ENCODE measurements at places on chromosomes 6 and 20.

GRCh38 chr20:10551732-10552724 is 116.9 kb downstream of the SLX4IP start:
- DNase-seq, result peak; percentile 59

DNA sequence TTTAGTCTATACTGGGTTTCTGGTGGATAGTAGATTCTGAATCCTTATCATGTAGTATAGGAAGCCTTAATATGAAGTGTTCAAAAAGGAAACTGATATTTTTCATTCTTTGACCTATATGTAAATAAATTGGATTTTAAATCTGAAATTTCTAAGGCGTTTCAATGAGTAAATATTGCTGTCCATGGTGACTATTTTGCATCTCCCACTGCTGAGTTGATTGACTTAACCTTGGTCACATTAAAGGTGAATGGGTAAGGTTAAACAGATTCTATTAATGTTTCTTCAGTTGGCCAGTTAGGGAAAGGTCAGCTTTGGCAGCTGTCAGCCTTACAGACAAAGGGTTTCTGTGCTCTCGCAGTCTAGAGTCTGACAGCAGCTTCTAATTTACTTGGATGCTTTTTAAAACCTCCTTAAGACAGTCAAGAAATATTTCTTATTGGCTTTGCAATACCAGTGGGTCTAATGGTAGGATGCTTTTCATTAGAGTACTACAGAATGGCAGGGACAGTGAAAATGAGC is 24.8 kb downstream of the PRIM2 start:
- no peak for DNase-seq

DNA sequence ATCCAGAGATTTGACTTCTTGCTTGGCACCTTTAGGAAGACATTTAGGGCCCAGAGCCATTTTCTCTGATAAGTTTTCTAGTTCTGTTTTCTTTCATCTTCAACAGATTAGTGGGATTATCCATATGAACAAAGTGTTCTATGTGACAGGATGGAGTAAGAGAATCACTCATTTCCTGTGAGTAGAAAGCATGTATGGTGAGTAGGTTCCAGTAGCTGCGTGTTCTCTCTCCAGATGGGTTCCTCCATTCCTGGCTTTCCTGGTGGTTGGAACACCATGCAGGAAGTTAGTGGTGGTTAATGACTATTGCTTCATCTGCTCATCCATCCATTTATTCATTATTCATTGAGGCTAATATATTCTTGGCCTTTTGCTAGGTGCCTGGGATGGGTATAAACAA is 54.0 kb downstream of the EFCAB8 start:
- no peak for DNase-seq

DNA sequence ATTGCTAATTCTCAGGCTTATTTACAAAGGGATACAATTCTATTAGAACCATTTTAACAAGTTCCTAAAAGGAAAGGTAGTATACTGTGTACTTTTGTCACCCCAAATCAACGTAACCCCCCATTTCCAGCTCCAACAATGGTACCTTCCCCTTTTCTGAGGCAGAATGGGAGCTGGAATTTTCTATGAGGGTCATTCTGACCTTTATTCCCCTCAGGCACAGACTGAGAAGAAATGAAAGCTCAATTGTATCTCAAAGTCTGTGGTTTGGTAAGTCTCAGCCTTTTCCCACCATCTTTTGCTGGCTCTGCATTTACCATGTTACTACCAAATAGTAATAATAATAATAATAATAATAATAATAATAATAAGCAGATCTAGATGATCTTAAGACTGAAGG is 571.0 kb downstream of the RNF144B start:
- no peak for DNase-seq

GRCh38 chr20:62411479-62412193 is 4.6 kb upstream of the CABLES2 start:
- DNase-seq, result no peak

DNA sequence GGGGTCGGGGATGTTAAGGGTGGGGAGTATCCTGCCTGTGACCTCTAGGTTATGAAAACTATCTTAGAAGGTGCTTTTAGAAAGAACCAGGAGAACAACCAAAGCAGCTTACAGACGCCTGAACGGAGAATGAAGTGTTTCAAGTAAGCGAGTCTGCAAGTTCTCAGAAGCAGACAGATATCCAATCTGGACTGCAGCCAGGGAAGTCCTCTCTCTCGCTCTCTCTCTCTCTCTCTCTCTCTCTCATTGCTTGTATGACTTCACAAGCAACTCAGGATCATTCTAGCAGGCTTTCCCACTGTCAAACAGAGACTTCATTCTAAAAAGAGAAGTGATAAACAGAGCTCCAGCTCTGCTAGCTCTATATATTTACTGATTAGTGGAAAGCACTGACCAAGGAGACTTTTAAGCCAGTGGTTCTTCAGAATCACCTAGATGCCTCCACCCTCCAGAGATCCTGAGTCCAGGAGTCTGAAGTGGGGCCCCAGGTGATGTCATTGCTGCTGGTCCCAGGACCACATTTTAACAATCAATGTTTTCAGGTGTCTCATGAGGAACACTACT is 6.0 kb downstream of the TCF21 start:
- no peak for DNase-seq

GRCh38 chr6:26158076-26158580 is 70.9 kb downstream of the HFE start:
- DNase-seq, result peak; percentile 98

DNA sequence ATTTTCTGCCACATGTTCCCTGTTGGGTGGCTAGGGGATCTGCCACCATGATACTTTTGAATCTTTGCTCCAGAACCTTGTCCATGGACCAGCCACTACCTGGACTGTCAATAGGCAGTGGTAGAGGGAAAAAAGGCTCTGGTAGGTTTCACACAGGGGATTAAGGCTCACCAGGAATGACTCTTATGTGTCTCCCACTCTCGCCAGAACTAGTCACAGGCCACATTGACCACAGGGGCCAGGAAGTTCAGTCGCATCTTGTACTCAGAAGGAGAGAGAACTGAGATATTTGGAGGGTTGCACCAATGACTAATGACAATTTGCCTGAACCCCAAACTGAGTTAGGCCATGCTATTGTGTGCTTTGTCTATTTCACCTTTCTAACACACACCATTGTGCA is 23.6 kb upstream of the APCDD1L start:
- DNase-seq, result no peak

GRCh38 chr6:107536180-107536961 is 46.5 kb downstream of the SOBP start:
- no peak for DNase-seq

DNA sequence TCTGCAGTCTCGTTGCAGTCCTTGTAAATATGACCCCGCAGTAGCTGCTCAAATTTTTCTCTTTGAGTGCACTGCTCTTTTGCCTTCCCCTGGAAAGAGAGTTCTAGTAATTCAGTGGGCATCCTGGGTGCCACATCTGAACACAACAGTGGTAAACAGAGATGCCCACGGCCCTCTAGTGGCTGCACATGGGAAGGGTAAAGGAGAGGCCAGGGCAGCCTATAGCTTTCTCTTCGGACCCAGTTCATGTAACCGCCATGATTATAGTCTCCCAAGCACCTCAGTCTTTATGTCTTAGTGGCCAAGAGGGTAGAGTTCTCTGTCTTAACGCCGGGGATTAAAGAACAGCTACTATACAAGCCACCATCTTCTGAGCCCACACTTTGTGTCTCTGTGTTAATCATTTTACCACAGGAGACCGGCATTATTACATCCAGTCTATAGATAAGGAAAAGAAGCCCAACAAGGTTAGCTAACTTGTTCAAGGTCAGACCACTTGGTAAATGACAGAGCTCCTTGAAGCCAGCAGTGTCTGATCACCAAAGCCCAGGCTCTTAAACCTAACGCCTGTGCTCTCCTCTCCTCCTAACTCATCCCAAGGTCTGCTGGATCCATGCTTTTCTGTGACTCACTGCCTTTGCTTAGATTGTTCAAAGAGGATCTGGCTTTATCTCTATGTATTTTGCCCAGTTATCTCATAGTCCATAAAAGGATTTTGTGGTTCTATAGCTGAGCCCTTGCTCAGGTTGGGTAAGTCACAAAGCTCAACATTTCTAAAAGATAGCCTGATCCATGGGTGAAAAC is 81.8 kb downstream of the ISM1 start:
- peak; percentile 38 for DNase-seq

DNA sequence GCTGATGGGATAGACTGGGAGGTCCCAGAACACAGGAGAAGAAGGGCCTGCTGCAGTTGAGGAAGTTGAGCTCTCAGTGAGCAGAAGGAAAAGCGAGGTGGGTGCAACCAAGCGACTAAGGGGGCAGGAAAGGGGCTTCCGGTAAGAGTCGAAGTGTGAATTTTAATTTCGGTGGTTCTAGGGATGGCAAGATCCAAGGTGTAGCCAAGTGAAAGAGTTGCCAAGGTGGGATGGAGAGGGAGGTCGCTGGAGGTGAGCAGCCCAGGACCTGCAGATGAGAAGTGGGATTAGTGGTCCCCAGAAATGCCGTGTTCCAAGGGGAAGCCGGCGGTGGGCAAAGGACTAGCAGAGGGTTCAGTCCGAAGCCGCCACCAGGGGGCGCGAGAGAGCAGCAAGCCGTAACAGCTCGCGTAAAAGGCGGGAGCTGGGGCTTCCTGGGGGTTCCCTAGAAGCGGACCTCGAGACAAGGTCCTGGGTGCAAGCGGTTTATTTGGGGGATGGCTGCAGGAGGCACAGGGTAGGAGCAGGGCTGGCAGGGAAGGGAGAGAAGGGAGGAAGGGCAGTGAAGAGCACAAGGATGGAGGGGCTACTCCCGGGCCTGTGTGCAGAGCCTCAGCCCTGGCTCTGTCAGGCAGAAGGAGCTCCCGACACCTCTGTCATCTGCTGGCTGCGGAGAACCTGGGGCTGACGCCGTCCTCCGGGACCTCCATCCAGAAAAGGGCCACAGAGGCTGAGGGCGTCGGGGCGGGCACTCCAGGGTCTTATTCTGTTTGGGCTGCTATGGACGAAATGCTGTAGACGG is 103.6 kb downstream of the PAX1 start:
- DNase-seq, result peak; percentile 53

- DNase-seq, result peak; percentile 87
Observed at GRCh38 chr6:24935366-24936152, at the start of gene RIPOR2. RIPOR2 (minus strand) TSS chr6:24935960; CDS start chr6:24935898, 62 bp downstream.

- DNase-seq, result no peak
Observed at GRCh38 chr6:157978021-157978783, 3.5 kb upstream of the SYNJ2 start.

DNA sequence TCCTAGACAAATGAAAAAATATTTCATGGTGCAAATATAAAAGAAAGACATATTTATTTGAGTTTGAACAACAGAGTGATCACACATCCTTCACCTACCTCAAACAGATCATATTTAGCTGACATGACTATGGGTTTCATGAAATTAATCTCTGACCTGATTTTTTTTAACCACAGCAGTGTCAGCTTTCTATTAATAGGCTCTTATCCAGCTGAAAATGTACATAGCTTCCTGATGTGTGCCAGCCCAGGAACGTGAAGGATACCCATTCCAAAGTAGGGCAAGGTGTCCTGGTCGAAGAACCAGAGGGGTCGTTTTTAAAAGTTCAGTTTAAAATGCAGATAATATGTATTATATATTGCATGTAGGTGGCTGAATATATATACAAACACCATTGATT is 19.8 kb downstream of the TRDN start:
- no peak for DNase-seq

- no peak for DNase-seq
Observed at GRCh38 chr6:155434096-155434495, 21.5 kb downstream of the NOX3 start.

DNA sequence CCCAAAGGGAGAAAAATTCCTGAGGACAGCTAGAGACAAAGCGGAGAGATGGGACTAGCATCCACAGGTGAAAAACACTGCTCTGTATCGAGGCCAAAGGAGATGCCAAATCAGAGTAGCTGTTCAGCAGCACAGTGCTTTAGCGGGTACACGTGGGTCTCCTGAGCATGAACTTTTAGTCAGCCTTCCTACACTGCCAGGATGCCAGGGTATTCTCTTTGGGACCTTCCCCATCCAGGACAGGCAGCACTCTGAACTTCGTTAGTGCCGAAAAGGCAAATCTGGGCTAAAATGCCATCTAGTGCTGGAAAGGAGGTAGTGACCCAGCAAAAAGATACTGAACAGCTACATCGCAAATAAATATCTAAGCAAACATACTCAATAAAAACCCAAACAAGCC is 64.9 kb downstream of the C6orf58 start:
- DNase-seq, result peak; percentile 65

GRCh38 chr6:148221196-148221979 is 121.2 kb upstream of the SASH1 start:
- peak; percentile 86 for DNase-seq

GRCh38 chr6:10554826-10555225 is 33.7 kb downstream of the GCNT2 start:
- DNase-seq, result no peak

DNA sequence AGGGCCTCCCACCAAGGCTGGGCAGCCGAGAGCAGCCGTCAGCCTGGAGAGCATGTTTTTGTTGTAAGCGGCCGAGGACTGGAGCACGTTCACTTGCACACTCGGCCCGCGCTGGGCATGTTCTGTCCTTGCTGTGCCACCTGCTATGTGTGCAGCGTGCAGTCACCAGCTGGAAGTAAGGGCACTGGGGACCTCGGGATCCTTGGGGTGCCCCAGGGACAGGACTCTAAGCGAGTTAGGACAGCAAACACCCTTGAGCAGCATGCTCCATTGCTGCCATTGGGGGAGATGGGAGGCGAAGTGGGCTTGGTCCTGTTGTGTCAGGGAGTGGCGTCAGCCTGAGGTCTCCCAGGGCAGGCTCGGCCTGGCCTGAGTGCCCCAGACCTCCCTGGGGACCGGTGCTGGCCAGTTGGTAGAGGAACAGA is 18.6 kb downstream of the DYNLT1 start:
- no peak for DNase-seq

GRCh38 chr6:139380611-139381010 is 6.2 kb upstream of the CITED2 start:
- no peak for DNase-seq

DNA sequence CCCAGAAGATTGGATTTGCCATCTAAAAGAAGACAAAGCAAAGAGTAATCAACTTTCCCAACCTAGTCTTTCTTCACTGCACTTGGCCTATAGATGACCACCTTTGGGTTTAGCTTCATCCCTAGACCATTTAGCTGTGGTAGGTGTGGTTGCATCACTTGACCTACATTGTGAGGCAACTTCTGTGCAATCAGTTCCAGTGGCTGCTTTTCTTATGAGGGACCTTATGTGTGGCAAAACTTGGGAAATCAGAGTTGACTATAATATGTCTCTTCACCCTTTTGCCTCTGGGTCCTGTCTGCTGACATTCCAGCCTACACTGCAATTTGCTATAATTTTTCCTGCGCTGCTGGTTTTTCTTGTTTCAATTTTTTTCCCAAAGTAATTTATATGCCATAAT is 55.2 kb downstream of the PRDM13 start:
- no peak for DNase-seq

- DNase-seq, result no peak
Observed at GRCh38 chr6:37347670-37348111, 6.1 kb upstream of the RNF8 start.

DNA sequence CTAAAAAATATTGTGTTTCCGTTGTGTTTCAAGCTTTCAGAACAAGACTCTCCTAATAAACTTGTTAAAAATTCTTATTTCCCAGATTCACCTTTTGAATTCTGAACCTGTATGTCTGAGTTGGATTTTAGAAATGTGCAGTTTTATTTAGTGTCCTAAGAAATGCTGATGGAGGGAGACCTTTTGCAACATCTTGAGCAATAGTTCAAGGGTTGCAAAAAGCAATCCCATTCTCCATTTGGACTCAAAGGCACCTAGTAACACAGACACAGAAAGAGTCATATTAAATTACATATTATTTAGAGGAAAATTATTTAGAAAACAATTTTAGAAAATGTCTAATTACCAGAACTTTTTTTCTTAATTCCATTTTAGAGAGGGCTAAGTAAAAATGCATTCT is 448.5 kb downstream of the FRK start:
- DNase-seq, result no peak
